GM12864 (cell line): ENCODE measurements at places on chromosomes 4 and X.

GRCh38 chrX:132443196-132444135 lies 45.4 kb downstream of the MBNL3 start:
- DNase-seq: no peak

DNA sequence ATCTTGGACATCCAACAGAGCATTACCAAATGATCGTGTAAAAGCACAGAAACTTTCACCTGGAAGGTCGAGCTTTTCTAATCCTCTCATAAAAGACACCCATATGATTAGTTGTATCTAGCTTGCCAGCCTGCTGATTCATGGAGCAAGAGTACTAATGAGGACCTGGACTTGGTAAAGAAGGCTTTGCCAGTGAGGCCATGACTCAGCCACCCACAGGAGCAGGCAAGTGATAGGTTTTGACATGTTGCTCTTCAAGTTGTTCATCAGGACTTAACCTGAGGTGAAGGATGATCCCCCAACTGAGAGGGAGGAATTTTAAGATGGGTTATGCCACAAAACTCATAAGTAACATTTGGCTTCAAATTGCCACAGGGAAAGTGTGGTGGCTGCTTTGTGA lies 24.7 kb upstream of the EPGN start:
- no peak for DNase-seq

- no peak for DNase-seq
These were observed 95.1 kb downstream of the CDS1 start for GRCh38 chr4:84677995-84678394.

DNA sequence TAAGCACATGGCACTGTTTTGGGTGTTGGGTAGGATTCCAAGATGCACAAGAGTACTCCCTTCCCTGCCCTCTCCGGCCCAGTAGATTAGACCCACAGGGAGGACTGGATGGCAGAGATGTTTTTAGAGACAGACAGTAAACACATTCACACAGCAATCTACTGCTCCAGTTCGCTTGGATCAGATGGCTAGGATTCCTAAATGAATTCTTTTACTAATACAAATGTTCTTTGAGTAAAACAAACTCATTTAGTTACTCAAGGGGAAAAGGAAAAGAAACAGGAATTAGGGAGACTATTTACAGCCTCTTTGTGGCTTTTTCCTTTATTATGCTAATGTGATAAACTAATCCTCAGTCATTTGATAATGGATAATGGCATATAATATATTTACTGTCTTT lies 5.9 kb downstream of the SNX25 start:
- DNase-seq: no peak

DNA sequence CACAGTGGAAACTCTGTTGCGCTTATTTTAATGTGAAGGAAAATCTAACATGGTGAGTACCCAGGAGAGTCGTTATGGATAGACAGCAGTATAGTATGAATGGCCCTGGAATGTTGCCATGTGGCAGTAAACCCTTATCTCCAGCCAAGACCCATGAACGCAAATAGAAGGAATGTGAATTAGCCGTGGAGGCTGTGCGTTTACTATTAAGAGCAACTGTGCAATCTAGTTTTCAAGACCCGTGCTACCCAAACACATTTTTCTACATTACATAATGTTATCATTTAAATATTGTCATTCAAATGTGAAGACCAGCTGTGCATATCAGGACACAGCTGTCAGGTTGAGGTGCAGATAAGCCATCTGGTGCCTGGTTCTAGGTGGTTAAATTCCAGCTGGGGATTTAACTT lies 13.3 kb upstream of the AGA start:
- DNase-seq: no peak

GRCh38 chrX:138777230-138777629 lies 65.7 kb upstream of the FGF13 start:
- DNase-seq: no peak

DNA sequence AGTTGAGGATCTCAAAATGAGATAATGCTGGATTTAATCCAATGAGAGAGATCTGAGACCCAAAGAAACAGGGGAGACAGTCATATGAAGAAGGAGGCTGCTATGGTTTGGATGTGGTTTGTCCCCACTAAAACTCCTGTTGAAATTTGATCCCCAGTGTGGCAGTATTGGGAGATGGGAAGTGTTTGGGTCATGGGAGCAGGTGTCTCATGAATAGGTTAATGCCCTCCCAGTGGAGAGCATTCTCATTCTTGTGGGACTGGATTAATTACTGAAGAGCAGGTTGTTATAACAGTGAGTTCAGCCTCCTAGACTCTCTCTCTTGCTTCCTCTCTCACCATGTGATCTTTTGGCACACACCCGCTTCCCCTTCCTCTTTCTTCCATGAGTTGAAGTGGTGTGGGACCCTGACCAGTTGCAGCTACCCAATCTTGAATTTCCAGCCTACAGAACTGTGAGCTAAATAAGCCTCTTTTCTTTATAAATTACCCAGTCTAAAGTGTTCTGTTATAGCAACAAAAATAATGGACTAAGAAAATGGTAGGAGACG lies 70.3 kb downstream of the PPEF2 start:
- DNase-seq: no peak

DNA sequence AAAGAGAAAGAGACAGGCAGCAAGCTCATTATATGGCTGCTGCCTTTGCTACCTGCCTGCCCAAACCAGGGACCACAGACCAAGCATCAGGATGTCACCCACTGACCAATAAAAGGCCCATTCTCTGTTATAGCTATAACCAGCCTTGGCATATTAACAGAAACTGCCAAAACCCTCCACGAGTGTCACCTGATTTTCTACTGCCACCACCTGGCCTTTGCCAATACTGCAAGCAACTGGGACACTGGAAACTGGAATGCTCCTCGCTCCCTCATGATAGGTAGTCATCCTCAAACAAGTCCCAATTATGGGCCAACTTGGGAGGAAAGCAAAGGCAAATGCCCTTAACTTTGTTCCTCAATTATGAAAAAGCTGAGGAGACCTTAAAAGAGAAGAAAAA lies 76.0 kb downstream of the SPIN4 start:
- DNase-seq: no peak

DNA sequence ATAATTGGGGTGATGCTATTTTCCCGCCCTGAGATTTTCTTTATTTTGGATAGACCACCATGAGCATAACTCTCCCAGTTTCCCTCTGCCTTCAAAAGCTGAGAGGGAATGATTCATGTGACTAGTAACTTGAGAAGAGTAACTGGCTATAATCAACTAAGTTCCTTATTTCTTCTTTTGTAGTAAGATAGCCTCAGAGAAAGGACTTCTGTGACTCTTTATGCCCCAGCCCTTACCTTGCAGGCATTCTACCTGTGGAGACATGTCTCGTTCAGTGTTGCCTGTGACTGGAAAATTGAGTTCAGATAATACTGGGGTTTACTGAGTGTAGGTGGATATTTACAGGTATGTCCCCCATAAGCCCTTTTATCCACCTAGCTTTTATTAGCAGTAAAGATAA lies 715.4 kb upstream of the HS3ST1 start:
- no peak for DNase-seq

DNA sequence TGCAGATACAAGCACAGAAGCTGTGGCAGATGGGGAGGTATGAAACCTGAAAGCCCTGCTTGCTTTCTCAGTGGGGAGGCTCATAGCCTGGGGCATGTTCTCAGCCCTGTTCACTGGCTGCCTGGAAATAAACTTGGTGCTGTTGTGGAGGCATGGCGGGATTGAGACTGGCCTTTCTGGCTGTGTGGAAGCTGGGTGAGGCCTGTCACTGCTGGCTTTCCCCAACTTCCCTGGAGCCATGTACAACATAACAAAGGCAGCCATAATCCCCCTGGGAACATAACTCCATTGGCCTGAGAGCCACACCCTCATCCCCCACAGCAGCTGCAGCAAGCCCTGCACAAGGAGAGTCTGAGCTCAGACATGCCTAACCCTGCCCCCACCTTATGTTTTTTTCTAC lies 237.7 kb upstream of the TLL1 start:
- no peak for DNase-seq

DNA sequence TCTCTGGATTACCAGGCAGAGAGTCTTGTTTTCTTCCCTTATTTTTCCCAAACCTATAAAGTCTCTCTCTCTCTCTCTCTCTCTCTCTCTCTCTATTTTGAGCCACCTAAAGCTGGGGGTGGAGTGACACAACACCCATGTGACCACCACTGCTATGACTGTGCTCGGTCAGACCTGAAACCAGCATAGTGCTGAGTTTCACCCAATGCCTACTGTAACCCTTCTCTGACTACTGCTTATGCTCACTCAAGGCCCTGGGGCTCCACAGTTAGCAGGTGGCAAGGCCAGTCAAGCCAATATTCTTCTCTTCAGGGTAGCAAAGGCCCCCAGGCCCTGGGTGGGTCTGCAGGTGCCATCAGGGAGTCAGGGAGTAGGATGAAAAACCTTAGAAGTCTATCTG lies 114.7 kb upstream of the ARMCX2 start:
- DNase-seq: peak; percentile 30

DNA sequence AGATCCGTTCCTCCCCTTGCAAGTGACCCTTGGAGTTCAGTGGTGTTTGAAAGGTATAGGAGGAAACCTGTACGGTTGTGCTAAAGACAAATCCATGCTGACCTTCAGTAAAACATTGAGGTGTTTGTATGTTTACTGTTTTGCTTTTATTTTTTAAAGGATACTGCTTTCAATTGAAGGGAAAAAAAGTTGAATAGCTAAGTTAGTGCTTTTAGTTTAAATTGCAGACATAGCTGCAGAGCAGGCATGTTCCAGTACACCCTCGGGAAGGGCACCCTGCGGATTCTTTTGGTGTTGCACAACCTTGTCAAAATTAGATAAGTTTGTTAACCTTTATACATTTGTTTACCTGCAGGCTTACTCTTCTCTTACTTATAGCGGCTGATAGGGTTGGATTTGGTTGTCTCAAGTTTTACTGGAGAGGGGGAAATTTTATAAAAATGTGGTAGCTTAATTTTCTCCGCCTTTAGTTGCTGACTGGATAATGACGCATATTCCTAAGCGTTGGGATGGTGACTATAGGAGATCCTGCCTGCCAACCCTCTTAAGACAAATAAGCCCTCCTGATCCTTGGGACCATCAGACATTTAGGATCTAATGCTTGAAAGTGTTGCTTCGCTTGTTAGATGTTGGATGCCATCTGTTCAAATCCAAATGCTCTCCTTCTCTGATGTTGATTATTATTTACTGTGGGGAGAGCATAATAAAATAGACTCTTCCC lies 2.0 kb downstream of the RAPGEF2 start:
- DNase-seq: no peak

DNA sequence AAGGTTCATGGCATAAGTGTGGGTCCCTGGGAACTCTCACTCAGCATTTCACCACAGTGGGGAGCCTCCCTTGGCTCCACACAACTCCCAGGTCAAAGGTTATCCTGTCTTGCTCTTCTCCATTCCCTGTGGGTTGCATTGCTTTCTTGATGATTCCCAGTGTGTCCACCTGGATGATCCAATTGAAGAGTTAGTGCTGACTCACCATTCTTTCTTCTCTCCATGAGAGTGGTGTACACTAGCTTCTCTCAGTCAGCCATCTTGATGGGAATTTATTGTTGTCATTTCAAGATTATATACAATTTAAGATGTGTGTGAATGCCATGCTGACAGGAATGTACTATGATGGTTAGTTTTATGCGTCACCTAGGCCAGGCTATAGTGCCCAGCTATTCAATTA lies 25.6 kb upstream of the C4orf17 start:
- DNase-seq: no peak

- no peak for DNase-seq
These were observed 235.9 kb upstream of the DMD start for GRCh38 chrX:33447285-33447684.

GRCh38 chrX:95383778-95384177 lies 1300.9 kb upstream of the DIAPH2 start:
- no peak for DNase-seq

GRCh38 chrX:103369479-103369878 lies 6.9 kb upstream of the BEX3 start:
- DNase-seq: no peak
